Mucosa of gallbladder (tissue), 1 donor: ENCODE measurements at places on chromosomes 2 and 18.

DNA sequence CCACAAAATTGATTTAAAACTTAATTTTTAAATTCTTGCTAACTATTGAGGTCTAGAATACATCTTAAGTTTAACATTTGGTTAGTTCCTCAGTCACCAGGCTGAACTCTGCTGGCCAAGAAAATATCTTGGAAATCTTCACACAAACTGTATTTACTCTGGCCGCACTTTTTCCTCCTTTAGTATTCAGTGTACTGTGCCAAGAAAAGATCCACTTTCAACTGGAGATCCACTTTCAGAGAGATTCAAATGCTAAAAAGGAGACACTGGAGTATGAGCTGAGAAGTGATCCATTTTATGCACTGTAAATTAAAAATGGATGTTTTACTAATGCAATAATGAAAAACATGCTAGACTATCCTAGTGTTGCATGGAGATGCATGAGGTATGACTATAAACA, 98.1 kb downstream of the ANTXR1 start:
- no peak for DNase-seq

- DNase-seq = no peak
Observed at GRCh38 chr2:139864821-139865302, 1084.7 kb upstream of the NXPH2 start.

- DNase-seq = no peak
Observed at GRCh38 chr2:47251404-47251675, 96.2 kb upstream of the STPG4 start.

GRCh38 chr18:37539236-37539635, 26.4 kb downstream of the CELF4 start:
- DNase-seq = no peak
